ENCODE measurements at places on chromosomes 3 and 15.

- no peak for DNase-seq
These were observed 180.3 kb upstream of the UBE3A start for GRCh38 chr15:25619076-25619475.

GRCh38 chr15:93035092-93035915 is 53.7 kb downstream of the RGMA start:
- DNase-seq: no peak

- DNase-seq: no peak
These were observed 402.1 kb downstream of the CADM2 start for GRCh38 chr3:85360742-85361387.

DNA sequence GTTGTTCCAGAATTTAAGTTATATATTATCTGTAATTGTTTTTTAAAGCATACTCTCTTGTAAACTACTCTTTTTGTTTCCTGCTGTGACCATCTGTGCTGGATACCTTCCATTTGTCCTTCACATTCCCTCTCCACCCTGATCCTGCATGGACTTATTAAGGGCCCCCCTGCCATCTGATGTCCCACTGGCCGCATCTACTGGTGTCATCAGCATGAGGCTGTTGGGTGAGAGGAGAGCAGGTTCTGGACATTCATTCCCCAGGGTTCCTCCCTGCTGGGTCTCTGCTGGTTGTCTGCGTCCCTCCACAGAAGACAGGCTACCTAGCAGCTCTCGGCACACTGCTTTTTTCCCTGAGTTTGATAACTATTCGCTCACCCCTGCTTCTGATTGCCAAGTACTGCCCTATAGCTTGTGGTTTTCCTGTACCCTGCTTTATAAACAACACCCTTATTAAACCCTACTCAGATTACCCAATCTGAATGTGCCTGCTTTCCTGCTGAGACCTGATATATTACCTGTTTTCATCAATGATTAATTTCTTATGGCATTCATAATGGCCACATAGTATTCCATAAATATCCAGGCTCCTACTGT is 7.7 kb downstream of the CMTM8 start:
- DNase-seq: no peak

DNA sequence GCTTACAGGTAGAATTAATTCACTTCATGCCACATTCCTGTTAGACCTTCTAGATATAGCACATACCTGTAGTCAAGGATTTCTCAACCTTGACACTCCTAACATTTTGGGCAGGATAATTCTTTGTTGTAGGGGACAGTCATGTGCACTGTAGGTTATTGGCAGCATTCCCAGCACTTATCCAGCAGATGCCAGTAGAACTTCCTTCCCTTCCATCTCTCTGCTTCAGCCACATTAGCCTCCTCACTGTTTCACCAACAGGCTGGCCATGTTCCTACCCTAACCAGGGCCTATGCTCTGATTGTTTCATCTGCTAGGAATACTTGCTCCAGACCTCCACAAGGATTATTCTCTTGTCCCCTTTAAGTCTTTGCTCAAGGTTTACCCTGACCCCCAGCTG is 68.0 kb upstream of the STAC start:
- no peak for DNase-seq

GRCh38 chr3:33006571-33007286 is 55.3 kb downstream of the CCR4 start:
- DNase-seq: no peak

- DNase-seq: no peak
These were observed 171.9 kb downstream of the FMN1 start for GRCh38 chr15:33022629-33023028.

- no peak for DNase-seq
These were observed 14.8 kb downstream of the ARNT2 start for GRCh38 chr15:80418892-80419537.

GRCh38 chr15:79015416-79015815 is 70.6 kb upstream of the CTSH start:
- DNase-seq: no peak

DNA sequence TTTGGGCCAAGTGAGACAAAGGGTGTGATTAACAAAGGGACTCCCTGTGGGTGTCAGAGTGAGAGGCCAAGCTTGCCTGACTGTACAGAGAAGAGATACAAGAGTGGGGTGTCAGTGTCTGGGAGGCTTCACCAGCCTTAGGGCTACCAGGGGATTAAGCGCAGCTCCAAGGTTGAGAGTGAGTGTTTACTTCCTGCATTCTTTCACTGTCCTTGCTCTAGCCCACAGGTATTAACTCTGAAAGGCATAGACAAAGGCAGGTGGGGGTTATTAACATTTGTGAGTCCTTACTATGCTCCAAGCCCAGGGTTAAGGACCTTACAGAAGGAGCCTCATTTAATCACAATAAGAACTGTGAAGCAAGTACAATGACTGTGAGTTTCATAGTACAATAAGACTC is 107.6 kb downstream of the IL20RB start:
- no peak for DNase-seq

GRCh38 chr15:85402195-85402881 is 21.9 kb downstream of the AKAP13 start:
- no peak for DNase-seq

- DNase-seq: no peak
These were observed 277.1 kb downstream of the EDEM1 start for GRCh38 chr3:5464649-5465048.

DNA sequence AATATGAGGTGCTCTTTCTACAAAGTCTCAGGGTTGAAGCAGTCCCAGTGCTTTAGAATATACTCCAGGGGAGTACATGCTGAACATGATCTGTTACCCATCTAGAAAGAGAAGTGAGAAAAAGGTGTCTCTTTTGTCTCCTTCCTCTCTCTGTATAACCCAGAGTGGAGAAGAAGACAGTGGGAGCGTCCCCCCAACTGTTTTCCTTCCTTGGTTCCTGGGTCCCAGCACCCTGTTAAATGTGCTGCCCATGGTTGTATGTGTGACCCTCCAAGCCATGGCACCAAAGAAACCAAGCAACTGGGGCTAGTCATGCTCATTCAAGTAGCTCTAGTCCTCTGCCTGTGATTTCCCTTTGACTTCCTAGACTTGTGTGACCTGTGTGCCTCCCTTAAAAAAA is 683.7 kb downstream of the TBL1XR1 start:
- no peak for DNase-seq

GRCh38 chr3:127162947-127163645 is 29.8 kb upstream of the PRR23E start:
- DNase-seq: no peak

- DNase-seq: no peak
These were observed 65.3 kb downstream of the ECT2 start for GRCh38 chr3:172815857-172816256.

- DNase-seq: no peak
These were observed 14.1 kb downstream of the LYSMD4 start for GRCh38 chr15:99719096-99719541.

DNA sequence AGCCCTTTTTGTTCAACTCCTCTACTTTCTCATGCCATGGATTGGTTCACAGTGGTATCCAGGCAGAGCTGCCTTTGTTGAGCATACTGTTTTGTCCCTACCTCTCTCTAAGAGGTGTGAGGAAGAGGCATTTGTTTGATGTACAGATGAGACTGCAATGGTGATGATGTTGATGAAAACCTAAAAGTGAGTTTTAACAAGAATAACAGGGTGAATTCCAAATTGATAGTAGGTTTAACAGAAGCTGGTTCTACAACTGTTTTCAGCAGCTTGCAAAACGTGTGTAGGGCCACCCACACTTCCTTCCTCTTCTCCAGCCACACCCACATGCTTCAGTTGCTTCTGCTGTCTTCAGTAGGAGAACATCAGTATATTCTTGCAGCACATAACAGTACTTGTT is 10.2 kb downstream of the SNRK start:
- DNase-seq: no peak

DNA sequence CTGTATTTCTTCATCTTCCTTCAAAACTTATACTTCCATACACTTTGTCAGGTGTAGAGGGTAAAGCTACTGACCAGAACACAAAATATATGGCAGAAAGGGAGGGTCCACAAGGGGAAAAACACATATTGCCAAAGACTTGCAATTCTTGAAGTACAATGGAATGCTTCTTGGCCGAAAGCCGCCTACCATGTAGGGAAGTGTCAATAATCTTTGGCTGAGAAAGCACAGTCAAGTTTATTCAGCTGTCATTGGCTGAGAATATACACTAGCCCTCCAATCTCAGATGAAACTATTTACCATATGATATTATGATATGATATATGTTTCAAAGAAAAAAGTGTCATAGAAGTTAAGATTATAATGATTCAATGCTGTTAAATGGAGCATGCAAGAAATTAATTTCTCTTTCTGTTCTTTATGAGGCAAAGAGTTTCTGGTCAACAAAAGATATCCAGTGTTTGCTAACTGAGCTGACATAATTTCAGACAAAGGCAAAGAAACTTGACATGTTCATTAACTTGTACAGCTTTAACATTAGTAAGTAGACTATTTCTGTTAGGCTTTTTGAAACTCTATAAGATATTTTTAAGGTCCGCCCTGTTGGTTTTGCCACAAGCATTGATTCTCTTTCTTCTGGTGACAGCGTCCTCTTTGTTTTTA is 89.0 kb upstream of the LPP start:
- DNase-seq: no peak

GRCh38 chr3:189839576-189839975 is 208.4 kb downstream of the TP63 start:
- no peak for DNase-seq

GRCh38 chr15:66389859-66390381 is 3.2 kb downstream of the MAP2K1 start:
- no peak for DNase-seq

DNA sequence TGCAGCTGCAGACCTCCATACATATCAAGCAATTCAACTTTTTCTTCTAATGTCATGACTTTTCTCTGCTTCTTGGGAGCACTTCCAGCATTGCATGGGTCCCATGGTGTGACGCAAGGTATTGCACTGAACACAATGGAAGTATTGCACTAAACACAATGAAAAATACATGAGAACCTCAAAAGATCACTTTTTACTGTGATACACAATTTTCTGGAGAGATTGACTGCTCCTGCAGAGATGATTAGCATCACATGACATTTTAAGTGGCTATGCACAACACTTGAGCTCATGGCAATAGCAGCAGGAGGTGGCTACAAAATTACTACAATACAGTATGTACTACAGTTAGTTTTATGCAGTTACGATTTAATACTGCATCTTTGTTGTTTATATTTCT is 113.5 kb upstream of the BHLHE40 start:
- no peak for DNase-seq

DNA sequence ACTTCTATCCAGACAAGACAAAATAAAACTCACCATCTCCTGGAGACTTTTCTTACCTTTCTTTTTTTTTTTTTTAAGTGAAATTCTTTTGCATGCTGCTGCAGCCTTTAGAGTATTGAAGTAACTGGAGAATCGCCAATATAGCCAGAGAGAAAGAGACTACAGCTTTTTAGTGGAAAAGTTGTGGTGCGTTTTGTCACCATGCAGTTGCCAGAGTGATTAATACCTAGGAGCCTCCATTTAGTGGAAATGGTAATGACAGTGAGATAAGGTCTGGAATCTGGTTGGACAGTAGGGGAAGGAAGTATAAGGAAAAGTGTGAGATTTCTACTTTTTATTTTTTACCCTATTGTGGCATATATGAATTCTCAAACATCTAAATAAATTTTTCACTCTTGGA is 18.1 kb upstream of the PARP14 start:
- DNase-seq: no peak

DNA sequence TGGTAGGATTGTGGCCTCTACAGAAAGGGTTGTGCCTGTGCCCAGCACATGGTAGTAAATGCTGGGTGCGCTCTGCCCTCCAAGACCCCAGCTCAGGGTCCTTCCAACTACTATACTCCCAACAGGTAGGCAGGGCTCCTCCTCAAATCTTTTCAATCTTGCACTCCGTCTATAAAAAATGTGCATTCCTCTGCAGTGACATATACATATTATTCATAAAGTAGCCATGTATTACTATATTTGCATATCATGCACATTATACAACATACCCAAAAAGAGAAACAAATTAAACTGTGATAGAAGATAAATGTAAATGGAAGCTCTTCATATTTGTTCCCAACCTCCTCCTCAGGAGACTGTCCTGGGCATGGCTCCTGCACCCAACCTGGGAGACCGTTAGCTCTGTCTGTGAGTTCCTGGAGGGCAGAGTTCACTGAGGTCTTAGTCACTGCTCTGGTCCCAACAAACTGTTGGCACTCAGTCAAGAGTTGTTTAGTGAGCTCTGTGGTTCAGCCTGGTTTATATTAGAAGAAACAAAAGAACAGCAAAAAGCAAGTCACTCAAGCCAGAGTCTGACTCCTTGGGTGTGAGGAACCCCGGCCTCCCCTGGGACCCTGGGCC is 47.7 kb upstream of the GRIP2 start:
- DNase-seq: no peak

GRCh38 chr3:185630182-185630622 is 44.1 kb downstream of the SENP2 start:
- DNase-seq: no peak

- no peak for DNase-seq
These were observed 6.5 kb downstream of the DAG1 start for GRCh38 chr3:49476563-49476962.

GRCh38 chr3:110234831-110235230 is 836.8 kb upstream of the NECTIN3 start:
- no peak for DNase-seq

- DNase-seq: no peak
These were observed 51.8 kb upstream of the PLXND1 start for GRCh38 chr3:129658110-129658843.

GRCh38 chr3:158920371-158920770 is 118.5 kb downstream of the MFSD1 start:
- no peak for DNase-seq

DNA sequence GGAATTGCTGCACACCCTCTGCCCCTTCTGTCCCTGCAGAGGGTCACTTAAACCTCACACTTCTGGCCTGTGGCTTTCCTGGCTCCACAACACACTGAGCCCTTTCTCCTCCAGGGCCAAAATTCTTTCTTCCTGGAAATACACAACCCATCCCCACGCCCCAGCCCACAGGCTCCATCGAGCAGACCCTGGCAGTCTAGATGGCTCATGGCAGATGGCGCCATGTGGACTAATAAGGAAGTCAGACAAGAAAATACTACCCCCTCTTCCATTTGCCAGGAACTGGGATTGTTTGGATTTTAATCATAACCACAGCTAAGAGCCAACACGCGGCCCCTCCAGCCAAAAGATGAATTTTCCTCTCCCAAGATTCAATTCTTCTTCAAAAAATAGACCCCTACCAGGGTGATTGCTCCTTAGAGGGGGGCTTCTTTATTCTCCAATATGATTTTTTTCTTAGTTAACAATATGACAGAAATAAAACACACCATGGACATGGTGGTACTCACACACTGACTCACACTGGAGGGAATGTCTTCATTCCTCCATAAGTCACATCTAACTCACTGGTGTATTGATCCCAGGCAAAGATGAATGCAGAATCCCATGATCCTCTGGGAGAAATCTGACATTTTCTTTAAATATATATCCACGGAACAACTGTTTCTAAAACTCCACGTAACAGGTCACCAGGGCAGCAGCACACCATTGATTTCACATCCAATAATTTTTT is 111.5 kb downstream of the NTRK3 start:
- no peak for DNase-seq

GRCh38 chr15:82832601-82833361 is 23.4 kb downstream of the WHAMM start:
- no peak for DNase-seq

GRCh38 chr15:80207887-80208286 is 44.1 kb downstream of the CTXND1 start:
- DNase-seq: no peak

GRCh38 chr15:72092006-72092405 is 25.9 kb downstream of the MYO9A start:
- no peak for DNase-seq

- DNase-seq: no peak
These were observed 6.7 kb downstream of the ZBTB47 start for GRCh38 chr3:42660131-42660715.

All from esophagus squamous epithelium (tissue), 5 donors.